ENCODE measurements at places on chromosomes 3 and 15.

GRCh38 chr3:58391156-58391865 lies 42.3 kb downstream of the PDHB start:
- DNase-seq = no peak

DNA sequence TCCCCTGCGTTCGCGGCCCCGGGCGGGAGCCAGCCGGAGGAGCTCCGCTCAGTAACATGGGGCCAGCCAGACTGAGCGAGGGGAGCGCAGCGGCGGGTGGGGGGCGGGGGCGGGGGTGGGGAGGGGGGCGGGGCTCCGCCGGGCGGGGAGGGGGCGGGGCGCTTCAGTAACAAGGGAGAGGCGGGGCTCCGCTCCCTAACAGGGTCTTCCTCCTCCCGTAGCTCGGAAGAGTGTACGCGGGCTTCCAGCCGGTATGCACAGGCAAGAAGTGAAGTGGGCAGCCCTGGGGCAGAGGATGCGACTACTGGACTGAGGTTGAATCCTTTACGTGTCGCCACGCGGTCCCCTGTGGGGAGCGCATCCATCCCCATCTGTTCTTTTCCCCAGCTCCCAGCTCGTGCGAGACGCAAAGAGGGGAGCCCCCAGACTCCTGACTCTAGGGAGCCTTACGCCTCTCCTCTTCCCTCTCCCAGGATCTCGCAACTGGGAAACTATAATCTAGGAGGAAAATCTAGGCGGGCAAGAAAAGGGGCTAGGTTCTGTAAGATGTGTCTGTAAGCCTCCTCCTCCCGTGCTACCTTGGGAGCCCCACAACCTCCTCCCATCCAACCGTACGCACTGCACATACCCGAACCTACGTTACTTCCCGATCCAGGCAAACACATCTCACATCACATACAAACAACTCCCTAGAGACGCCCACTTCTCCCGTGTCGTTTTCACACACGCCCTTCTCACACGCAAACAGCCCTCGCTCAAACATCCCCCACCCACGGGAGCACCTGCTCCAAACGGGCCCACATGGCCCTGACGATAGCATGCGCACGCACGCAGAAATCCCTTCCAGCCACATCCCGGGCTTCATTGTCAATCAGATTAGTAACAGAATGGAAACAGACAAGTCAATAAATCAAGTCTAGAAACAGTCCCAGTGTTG lies at the start of gene SHF:
Gene SHF (minus strand): TSS at position 73 of the 937 bp plus-strand sequence. CDS start 15 bp downstream, at position 58.
- DNase-seq = peak; percentile 80

DNA sequence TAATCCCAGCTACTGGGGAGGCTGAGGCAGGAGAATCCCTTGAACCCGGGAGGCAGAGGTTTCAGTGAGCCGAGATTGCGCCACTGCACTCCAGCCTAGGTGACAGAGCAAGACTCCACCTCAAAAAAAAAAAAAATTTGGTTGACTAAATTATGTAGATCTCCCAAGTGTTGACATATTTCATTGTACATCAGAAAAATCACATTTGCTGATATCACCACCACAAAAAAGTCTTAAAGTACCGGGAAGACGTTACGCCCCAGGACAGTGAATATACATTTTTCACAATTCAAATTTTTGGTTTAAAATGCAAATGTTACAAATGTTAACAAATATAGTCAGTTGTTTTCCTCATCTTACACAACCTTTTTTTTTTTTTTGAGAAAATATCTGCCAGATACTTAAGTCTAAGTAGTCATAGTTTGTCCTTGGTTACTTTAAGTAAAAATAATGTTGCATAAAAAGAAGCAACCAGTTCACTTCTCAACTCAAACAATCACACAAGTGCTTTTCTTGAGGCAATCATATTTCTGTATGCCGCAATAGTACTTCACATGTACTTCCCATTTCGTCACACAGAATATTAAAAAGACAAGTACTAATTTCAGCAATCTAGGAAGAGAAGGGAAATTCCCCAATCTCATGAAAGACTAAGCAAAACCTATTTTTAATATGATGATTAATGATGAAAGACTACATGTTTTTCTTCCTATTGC lies 41.0 kb upstream of the TCF12 start:
- DNase-seq = no peak

DNA sequence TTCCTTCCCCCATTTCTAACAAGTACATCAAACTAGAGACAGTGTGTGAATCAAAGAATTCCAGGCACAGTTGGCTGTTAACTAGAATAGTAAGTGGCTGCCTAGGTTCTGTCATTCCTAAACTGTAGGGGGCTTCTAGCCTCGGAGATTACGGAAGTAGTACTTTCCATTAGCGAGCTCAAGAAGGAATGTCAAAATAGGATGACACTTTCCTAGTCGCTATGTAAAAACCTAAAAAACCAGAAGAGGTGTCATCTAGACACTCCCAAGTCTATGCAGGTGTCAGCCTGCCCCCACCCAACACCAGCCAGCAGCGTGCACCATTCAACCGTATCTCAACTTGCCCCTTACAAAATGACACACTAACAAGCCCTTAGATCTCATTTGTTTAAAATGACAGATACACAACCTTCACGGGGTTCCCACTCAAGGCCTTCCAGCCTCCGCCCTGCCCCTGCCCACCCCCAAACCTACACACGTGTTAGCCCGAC lies 874 bp downstream of the INO80 start:
- no peak for DNase-seq

- no peak for DNase-seq
These were observed 58.3 kb upstream of the GADL1 start for GRCh38 chr3:30952786-30953185.

DNA sequence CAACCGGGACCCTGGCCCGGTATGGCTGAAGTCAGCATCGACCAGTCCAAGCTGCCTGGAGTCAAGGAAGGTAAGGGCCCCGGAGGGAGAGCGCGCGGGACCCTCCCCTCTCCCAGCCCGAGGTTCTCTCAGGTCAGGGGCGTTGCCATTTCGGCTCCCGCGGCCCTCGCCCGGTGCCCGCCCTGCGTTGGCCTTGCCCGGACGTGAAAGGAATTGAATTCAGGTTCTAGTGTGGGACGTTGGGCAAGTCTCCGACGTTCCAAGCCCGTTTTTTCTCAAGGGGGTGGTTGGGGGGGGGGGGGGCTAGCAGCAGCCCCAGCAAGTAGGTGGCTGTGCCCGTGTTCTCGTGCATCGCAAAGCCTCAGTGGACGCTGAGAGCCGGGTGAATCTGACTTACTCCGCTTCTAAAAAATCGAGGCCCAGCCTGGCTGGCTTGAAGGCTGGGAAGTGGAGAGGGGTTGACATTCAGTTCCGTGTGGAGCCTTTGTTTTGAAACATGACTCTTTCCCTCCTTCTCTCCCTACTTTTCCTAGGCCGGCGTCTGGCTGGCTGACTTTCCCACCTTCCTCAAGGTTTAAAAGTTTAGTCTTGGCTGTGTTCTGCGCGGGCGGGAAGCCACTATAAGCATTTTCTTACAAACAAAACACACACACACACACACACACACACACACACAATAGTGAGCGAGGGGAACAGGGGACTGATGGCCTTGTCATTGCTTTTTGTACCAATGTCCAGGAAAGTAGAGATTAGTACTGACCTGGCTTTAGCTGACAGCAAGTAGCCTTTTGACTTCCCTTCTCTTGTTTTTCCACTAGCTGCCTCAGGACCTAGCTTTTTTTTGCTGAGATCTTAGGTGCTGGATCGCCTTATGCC lies at the start of gene UTS2B:
Gene UTS2B (minus strand): TSS at position 873 of the 876 bp plus-strand sequence. CDS start 48,337 bp downstream, outside the sequence.
- peak; percentile 9 for DNase-seq

DNA sequence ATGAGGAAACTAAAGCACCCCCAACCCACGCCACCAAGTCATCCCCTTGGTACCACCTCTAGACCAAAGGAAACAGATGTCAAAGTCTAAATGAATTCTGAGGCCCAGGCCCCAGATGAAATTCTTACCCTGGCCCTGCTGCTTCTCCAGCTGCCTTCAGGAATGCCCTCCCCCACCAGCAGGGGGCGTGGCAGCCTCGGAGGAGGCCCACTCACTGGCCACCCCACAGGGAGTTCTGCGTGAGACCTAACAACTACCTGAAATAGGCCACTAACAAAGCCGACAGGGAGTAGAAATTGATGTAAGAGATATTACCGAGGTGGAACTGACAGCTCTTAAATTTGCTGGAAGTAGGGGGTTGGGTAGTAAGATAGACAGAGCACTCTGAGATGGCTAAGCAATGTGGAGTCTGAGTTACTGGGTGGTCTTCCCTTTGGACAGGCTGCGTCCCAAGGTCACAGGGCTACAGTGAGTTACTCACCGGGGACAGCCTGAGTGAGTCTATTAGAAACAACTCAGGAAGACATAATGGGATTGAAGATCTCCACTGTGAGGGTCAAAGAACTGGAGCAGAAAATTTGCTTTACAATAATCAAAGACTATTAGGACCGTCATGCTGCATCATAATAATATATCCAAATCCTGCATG lies 240.7 kb downstream of the SHOX2 start:
- DNase-seq = peak; percentile 62

All from stimulated activated CD4-positive, alpha-beta T cell treated with anti-CD3 and anti-CD28 coated beads, Interleukin-2, amount 100 ng/mL, for 24 hours (primary cell).